Stimulated activated CD8-positive, alpha-beta memory T cell treated with anti-CD3 and anti-CD28 coated beads, Interleukin-4, amount 100 ng/mL, for 48 hours (primary cell): ENCODE measurements at places on chromosomes 11 and 22.

GRCh38 chr11:19187114-19187832 is 14.5 kb downstream of the CSRP3 start:
- no peak for DNase-seq

DNA sequence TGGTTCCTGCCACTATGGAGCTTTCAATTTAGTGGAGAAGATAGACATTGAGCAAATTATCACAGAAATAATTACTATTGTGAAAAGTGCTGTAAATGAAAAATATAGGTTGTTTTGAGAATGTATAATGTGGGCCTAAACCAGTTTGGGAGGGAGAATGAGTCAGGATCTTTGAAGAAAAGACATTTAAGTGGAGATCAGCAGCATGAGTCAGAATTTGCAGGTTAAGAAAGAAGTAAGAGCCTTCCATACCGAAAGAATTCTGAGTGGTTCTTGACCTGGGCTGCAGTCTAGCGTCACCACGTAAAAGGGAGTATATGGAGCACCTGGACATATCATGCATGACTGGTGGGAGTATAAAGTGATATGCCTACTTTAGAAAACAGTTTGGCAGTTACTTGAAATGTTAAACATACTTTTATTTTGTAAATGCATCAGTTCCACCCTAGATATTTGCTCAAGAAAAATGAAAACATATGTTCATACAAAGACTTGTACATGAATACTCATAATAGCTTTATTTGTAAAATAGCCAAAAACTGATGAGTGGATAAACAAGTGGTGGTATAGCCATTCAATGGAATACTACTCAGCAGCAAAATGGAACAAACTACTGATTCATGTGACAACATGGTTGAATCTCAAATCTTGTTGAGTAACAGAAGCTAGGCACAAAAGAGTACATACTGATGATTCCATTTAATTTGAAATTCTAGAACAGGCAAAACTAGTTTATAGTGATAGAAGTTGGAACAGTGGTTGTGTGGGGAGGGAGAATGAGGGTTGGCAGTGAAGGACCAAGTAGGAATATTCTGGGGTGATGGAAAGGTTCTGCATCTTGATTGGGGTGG is 99.2 kb downstream of the STIM1 start:
- DNase-seq = no peak

- peak; percentile 34 for DNase-seq
Observed at GRCh38 chr11:2885017-2885677, 428 bp downstream of the CDKN1C start.

- no peak for DNase-seq
Observed at GRCh38 chr11:11313902-11314692, 39.0 kb downstream of the CSNK2A3 start.

GRCh38 chr11:33134276-33134675 is 27.0 kb downstream of the CSTF3 start:
- no peak for DNase-seq

- DNase-seq = peak; percentile 56
Observed at GRCh38 chr22:31344578-31345330, 1.4 kb downstream of the PATZ1 start.
